Activated CD8-positive, alpha-beta T cell treated with anti-CD3 and anti-CD28 coated beads for 36 hours (primary cell): ENCODE measurements at places on chromosomes 5 and 9. TPM values are rescaled to one million over a fixed set of nuclear protein-coding genes. Genes with fewer than 3 reads are reported as not detected.

- no peak for DNase-seq
Observed at GRCh38 chr9:38263532-38263931, 129.0 kb upstream of the ALDH1B1 start.

- DNase-seq: peak; percentile 72
Observed at GRCh38 chr9:3746296-3747275, 220.8 kb upstream of the RFX3 start.

DNA sequence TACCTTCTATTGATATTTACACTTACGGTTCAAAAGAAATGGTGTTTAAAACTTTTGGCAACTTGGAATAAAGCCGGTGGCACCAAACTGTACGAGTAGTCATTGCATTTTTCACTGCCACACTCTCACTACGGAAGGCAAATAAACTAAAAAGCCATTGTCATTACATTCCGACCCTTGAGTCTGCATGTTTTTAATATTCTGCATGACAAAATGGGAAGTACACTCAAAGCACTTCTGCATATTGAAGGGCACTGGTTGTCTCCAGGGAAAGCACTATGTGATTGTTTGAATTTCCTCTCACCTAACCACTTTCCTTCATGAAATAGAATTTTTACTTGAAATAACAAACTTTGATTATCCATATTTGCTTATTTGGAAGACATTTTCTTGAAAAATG is 426.3 kb downstream of the CETN3 start:
- no peak for DNase-seq

DNA sequence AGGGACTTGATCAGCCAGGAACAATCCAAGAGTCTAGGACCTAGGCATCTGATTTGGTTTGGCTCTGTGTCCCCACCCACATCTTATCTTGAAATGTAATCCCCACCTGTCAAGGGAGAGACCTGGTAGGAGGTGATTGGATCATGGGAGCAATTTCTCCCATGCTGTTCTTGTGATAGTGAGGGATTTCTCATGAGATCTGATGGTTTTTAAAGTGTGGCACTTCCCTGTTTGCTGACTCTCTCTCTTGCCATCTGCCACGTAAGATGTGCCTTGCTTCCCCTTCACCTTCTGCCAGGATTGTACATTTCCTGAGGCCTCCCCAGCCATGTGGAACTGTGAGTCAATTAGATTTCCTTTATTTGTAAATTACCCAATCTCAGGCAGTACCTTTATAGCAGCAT is 201.7 kb upstream of the ACTBL2 start:
- no peak for DNase-seq

DNA sequence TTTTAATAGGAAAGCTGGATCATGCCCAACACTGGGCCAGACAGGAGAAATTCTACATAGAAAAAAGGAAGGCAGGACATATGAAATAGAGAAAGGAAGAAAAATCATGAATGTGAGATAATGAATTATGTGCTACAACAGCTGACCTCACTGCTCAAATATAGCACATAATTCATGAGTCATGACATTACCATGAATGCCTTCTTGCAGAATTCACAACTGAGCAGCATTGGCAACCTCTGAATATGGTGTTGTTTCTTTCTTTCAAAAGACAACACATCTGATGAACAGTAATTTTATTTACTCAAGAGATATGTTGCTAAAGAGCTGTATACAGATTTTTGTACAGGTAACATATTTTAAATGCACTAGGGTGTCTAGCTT is 34.4 kb downstream of the APBA1 start:
- no peak for DNase-seq

- peak; percentile 86 for DNase-seq
Observed at GRCh38 chr9:132160802-132161742, 786 bp upstream of the NTNG2 start.

DNA sequence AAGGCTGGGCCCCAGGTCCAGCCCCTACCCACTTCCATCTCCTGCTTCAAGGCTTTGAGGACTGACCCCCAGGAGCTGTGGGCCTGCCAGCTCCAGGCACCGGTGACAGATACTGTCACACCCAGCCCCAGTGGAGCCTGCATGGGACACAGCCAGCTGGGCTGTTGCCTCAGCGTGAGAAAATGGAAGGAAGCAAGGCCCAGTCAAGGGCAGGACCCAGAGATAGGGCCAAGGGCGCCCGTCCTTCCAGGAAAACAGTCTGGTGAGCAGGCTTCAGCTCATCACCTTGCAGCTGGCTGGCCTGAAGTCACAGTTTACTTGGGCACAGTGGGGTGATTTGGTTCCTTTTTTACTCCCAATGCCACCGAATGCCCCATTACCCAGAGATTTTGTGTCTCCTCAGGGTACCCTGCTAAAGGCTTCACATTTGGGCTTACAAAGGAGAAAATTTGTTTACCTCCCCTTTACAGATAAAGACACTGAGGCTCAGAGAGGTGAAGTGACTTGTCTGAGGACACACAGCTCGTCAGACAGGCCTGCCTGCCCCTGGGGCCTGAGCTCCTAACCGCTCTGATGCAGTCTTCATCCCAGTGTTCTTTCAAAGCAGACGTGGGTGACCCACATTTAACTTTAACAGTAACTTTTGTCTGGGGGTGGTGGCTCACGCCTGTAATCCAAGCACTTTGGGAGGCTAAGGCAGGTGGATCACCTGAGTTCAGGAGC is 21.5 kb upstream of the WDR38 start:
- no peak for DNase-seq

- no peak for DNase-seq
Observed at GRCh38 chr5:109619606-109620005, 70.1 kb upstream of the MAN2A1 start.

DNA sequence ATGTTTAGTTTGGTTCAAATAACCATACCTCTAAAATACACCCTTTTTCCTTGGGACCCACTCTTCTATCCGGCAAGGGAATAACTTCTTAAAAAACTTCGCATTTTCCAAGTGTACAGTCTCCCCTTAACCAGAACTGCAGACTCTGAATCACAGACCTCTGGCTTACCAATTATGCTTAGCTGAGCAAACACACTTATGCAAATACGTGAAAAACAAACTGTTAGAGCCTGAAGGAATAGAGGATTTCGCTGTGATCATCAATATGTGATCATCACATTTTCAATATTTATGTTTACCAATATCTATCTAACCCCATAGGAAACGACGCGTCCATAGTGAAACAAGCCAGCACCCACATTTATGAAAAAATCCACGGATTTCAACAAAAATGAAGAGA is 1.3 kb downstream of the LPAR1 start:
- DNase-seq: no peak

DNA sequence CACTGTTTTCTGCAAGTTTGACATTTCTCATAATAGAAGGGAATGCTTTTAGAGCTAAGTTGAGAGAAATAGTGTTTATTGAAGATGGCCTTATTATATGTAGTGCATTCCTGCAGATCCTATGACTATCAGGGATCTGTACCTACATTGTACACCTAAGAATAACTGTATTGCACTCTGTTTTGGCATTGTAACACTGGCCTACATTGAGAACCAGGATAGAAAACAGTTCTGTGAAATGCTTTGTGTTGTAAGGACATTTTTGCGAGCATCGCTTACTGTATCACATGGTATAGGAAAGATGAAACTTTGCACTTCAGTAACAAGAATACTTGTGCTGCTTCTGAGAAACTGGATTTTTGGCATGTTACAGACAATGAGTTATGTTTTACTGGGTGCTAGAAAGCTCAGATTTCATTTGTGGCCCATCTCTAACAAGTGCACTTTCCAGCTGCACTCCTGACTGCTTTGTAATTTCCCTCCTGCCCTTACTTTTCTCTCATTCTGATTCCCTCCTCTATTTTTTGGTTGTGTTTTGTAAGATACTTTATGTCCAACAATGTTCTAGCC is 30.6 kb downstream of the C9orf85 start:
- no peak for DNase-seq

GRCh38 chr5:132057498-132058255 is 2.8 kb upstream of the IL3 start:
- no peak for DNase-seq

- no peak for DNase-seq
Observed at GRCh38 chr9:5596173-5596572, 32.7 kb upstream of the RIC1 start.

DNA sequence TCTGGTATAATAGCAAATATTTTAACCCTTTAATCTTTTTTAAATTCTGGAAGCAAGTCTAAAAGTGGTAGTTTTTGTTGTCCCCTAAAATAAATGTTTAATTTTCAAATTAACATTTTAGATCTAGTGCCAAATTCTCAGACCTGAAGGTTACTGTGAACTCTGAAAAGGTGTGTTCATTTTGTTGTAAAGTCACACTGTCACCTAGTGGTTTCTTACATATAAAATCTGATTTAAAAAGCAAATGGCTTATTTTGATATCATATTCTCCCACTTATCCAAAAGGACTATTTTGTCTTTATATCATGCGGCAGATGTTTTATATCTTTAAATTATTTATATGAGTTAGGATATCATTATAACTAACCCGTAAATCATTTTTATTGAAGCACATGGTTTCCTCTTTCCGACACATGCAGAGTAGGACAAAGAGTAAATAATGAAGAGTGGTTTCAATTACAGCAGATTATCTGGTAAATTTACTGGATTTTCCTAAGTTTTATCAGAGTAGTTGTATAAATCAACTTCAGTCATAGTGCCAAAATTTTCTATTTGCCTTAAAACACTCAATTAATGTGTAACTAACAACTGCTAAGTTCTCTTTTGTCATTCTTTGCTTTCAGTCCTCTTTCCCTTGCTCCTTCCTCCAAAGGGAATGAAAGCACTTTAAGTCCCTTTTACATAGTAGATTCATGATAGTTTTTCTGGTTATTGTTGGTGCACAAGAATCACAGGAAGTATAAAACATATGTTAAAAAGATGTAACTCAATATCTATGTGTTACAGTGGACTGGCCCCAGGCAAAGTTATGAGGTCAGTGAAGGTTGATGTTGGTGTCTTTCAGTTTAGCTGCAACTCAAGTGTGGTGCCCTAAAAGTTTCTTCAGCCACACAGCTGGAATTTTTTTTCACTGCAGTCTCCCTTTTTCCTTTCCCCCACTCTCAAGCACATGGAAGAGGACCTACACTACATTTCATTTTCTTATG is 189.6 kb downstream of the COX7C start:
- DNase-seq: no peak

GRCh38 chr5:127418367-127418766 is 99.1 kb upstream of the PRRC1 start:
- DNase-seq: no peak

GRCh38 chr9:129163753-129164152 is 14.3 kb downstream of the IER5L start:
- no peak for DNase-seq

- DNase-seq: no peak
Observed at GRCh38 chr9:137323531-137324331, 21.7 kb upstream of the NRARP start.

DNA sequence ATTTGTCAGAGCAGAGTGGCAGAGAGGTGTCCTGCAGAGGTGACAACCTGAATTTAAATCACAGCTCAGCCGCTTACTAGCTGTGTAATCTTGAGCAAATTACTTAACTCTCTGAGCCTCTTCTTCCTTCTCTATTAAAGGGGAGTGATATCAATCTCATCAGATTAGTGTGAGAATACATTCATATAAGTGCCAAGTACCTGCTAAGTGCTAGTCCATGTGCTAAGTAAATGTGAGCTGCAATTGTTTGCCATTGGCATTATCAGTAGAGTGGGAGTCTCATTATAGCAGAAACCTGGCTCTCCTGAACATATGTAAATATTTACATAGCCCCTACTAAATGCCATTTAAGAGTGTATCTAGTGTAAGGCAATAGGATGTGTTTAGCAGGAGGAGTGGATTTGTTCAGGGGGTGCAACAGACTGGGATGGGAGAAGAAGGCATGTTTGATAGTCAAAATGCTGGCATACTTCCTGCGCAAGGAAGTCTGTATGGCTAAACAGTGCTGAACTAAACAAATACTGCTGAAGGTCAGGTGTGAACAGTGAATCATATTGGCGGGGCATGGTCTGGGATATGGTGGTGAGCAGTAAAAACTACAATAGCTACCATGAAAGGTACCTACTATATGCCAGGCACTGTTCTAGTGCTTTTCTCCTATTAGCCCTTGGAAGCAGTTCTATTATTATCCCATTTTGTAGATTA is 74.5 kb downstream of the F2RL2 start:
- DNase-seq: no peak

DNA sequence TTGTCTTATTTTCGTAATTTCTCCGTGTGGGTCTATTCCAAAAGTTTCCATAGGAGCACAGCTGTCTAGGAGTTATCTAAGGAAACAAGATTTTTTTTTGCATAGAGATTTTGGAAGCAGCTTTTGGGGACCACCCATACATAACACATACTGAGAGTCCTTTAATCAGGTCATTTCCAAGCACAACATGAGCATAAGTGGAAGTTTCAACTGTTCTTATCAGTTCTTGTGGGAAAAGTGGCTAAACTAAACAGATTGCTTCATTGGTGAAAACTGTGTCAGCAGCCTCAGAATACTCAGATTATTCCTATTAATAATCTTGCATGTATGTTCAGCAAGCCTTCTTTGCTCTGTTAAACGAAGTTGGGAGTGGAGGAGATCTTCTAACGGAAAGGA is 153.6 kb upstream of the TYRP1 start:
- no peak for DNase-seq

GRCh38 chr5:68582284-68582683 is 366.7 kb downstream of the PIK3R1 start:
- no peak for DNase-seq

DNA sequence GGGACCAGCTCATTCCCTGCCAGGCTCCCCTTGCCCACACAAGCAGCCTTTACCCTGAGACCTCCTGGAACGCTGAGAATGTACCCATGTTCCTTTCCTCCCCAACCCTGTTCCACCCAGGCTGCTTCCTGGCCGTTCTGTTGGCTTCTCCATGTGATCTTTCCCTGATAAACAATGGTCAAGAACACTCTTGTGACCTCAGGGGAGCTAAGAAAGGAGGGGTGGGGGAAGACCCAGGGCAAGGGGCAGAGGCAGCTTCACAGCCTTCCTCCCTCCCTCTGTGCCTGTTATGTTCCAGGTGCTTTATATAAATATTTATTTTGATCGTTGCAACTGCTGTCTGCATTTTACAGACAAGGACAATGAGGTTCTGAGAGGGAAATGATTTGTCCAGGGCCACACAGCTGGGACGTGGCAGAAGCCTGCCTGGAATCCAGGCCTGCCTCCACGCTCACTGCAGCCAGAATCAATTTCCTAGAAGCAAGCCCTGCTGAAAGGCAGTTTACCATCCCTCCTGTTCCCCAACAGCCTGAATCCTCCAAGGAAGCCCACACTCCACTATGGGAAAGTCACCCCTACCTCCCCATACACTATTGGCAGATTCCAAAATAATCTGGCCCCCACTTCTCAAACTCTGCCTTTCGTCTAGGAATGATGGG is 3.9 kb downstream of the SHROOM1 start:
- no peak for DNase-seq

- no peak for DNase-seq
Observed at GRCh38 chr5:34625246-34625645, 30.9 kb upstream of the RAI14 start.

The SELENOP gene
- not detected for total RNA-seq

The SLC46A2 gene
- total RNA-seq: not detected

The SPATA31E1 gene
- total RNA-seq: not detected

The IRGM gene
- 1.4 TPM for total RNA-seq

The COMMD10 gene
- 16.7 TPM for total RNA-seq

The TMEFF1 gene
- 0.68 TPM for total RNA-seq

The IGFBPL1 gene
- total RNA-seq: not detected
